ENCODE measurements at places on chromosomes 3 and 15.

GRCh38 chr15:90227816-90228772 is 5.6 kb downstream of the CIB1 start:
- no peak for DNase-seq

- no peak for DNase-seq
Measured at GRCh38 chr3:120416868-120417267, 33.9 kb downstream of the FSTL1 start.

DNA sequence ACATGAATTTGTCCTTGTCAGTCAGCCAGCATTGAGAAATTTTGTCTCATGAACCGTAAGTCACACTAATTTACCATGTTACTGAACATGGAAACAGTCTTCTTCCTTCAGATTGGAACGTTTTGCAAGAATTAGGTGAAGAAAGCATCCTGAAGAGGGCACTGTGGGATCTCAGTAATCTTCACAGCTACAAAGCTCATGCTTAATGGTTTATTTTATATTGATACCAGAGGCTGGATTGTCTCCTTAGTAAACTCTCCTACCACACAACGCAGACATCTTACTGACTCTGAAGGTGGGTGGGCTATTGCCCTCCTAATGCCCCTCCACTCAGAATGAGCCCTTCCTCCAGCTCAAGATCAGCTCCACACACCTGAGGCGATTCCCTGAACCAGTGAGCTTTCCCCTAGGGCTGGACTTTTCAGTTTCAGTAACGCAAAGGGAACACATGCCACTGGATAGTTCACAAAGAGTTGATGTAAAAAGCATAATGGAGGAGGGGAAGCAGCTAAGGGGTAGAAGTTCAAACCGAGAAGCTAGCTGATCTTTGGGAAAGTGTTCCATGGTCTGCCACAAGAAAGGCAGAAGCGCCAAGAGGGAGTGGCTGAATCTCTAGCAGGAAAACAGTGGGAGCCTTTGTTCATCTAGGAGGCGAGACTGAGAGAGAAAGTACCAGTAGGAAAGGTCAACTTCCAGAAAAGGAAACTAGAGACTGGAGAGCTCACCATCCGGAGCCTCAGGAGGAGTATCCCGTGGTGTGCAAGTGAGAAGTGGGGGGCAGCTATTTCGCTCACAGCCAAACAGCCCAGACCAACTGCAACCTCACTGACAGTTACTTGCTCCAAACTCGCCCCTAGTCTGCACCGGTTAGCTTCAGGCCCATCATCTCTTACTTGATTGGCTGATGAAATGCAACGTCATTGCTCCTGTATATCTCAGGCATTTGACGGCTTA is at the start of gene SLC9C1:
Gene SLC9C1, minus strand, starts transcription at position 849 of the 954 bp plus-strand sequence. CDS start 7,425 bp downstream, outside the sequence.
- peak; percentile 21 for DNase-seq

DNA sequence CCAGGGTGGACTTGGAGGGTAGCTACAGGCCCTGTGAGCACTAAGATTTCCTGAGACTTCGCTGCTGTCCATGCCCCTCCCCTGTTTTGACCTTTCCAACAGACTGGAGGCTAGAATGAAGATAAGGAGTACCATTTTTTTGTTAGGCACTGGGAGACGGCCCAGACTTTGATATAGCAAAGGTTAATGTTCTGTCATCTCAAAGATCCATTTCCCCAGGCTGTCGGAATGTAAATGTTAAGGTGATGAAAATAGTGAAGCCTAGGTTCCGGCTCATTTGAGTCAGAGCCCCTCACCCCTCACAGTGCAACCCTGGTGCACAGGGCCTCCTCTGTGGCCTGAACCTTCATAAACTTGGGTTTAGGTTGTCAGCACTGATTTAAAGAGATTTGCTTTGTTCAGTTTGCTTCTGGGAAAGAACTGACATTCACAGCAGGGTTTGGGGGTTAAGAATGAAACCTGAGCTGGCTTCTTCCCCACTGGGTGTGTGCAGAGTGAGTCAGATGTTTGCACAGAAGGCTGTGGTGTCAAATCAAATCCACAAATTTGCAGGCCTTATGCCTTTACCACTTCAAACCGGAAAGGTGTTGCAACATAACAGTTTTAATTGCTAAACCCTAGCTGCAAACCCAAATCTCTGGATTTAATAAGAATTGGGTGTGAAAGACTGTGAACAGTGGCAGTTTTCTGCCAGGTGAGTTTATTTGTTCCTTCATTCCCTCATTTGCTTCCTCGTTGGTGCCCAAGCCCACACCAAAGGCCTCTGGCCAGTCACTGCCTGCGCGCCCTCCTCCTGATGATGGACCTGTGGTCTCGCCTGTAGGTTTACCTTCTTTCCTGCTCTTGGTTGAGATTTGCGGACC is 20.6 kb upstream of the KCTD6 start:
- no peak for DNase-seq

DNA sequence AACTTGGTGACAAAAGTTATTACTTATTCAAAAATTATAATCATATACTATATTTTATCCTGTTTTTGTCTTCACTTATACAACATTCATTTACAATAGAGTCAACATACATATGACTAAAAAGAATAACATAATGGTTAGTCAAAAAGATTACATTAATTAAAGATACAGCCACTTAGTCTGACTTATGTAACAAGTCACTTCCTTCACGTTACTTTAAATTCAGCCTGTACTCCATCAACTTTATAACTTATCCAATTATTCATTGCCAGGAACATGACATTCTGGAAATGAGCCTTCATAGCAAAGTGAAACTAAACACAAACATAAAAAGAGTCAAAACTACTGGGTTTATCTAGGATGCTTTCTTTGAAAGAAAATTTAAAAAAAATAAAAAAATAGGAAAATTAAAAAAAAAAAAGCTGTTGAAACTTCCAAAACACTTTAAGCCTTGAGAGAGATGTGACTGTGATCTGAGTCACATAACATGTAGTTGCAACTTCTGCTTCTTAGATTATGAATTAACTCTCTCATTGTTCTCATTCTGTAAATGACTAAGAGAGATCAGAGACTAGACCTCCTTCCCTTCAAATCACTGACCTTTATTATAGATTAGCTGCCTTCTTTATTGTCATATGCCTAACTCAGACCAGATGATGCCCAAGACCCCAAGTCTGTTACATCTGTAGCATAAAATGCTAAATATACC is 107.8 kb downstream of the MYRIP start:
- no peak for DNase-seq

- DNase-seq, result no peak
Measured at GRCh38 chr3:55868347-55868746, 381.2 kb upstream of the WNT5A start.

GRCh38 chr15:37876900-37877299 is 57.5 kb upstream of the TMCO5A start:
- no peak for DNase-seq

DNA sequence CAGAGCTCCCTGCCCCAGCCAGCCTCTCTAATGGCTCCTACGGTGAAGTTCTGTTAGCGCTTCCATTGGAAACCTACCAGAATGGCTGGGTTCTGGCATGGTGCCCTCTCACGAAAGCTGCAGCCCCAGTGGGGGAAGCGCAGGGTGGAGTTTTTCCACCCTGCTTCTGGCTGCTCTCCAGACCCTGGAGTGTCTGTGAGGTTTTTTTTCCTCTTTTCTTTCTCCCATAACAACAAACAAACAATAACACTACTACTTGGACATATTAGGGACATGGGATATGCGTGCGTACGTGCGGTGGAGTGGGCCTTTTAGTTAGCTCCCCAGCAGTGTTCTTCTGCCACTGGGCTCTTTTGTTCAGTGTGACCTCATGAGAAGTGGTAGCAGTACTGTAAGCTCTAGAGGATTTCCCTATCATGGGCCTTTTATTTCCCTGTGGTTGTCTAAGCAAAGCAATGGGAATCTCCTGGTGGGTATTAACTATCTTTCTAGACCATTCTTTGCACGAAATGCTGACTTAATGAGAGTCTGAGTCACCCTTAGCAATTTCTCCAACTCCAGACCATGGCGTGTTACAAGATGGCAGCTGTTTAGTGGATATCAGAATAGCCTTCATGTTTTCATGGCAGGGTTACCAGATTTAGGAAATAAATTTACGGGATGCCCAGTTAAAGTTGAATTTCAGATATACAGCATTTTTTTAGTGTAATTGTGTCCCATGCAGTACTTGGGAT is 161.9 kb downstream of the FNDC3B start:
- DNase-seq, result no peak

DNA sequence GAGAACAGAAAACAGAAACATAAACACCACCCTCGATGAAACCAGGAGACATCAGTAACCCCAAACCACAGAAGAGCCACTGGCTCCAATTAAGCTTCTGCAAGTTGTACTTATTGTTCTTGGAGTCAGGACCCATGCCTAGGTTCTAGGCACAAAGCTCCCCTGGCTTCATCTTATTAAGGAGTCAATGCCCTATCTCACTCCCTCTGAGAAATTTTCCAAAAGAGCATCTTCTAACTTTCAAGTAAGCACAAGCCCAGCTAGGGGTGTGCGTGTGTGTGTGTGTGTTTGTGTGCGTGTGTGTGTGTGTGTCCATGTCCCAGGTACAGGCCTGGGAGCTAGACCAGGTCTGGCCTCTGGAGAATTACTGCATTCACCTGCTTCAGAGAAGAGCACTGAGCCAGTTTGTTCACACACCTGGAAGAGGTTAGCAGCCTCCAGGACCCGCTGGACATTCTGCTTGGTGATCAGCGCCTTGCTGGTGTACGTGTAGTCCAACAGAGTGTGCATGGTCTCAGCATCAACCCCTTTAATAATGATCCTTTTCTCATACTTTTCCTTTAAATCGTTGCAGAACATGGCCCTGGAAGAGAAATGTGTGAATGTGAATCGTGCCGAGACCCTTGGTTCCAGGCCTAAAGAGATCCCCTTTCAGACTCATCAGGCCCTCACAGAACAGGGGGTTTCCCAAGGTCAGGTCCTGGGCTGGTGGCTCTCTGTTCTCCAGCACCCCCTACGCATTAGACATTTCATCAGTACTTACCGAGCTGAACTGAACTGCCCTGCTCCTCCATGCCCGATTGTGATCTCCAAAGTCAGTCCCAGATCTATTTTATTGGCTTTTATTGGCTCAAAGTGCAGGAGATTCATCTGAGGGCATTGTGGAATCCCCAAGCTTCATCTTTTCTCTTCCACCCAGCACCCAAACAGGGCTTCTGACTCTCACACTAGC is 27.8 kb downstream of the KLHL6 start:
- no peak for DNase-seq

DNA sequence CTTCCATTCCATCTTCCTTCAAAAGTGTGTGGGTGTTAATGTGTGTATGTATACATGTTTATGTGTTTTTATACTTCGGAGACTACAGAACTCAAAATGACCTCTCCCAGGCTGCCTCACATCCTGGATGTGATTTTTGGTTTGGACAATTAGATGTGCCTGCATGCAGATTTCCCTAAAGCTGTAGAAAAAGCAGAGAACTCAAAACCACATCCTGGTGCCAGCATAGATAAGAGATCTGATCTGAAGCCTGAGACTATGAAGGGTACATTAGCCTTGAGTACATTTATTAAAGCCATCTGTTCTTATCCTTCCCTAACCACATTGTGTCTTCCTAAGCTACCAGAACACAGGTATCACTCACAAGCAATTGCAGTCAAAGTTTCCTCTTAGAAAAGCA is 319.4 kb upstream of the RASGRP1 start:
- DNase-seq, result no peak

DNA sequence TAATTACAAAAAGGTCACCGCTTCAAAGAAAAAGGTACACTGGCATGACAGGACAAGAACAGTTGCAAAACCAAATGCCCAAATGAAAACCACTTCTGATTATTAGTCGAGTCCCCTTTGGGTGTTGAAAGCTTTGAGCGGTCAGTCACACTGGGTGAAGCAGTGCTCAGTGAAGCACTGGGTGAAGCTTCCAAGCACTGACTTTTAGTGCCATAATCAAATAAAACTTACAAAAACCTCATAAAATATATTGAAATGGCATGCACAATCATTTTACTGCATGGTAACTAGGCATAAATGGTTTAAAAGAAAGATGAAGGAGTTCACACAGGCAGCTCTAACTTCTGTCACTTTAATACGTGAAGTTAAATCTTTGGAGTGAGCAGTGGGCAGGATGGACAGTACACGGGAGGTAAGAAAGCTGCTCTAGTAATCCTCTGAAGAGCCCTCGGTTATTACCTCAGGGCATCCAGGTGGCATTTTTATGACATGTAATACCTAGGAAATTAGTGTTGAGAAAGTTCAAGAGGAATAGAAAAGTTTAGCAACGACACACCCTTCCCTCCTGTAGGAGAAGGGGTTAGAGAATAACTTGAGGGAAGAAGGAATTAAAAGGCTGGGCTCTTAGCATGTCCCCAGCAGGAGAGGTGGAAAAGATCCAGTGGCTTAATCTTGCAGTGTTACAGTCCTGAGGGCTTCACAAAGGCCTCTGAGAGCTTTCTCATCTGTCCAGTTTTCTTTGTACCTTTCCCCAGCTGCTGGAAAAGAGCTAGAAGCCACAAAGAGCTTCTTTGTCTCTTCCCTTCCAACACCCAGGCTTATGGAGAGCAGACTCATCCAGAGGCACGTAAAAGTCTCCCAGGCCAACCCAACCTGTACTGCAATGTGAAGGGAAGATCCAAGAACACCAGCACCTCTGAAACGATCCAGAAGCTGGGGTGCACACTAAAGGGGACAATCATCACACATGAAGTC is 64.9 kb upstream of the MYO5C start:
- no peak for DNase-seq

DNA sequence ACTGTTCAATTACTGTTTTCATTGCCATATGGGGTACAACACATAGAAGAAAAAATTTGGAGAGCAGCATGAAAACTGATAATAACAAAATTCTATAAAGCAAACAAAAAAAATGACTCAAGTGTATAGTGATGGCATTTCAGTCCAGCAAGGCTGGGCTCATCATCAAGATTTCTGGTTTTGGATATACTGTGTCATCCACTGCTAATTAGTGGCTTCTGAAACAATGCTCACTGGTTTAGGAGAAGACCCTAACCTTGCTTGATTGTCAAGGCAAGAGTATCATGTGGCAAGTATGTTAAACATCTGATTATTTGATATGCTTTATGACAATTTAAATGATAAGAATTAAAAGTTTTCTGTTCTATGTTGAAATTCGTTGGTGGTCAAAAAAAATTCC is 96.9 kb downstream of the RFX7 start:
- DNase-seq, result no peak

DNA sequence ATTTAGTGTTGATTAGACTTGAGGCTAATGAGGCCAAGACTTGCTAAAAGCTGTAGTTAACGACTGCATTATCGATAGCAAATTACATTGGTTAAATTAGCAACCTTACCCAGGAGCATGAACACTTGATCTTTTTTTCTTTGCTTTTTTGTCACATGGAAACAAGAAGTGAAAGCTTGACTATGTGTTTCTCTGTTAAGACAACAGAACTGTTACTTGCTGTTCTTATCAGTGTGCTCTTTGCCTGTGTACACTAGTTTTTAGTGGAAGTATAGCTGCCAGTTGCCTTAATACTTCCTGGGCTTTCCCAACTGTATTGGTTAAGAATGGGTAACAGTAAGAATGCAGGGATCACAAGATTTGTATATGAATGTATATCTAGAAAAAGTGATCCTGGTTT is 625.5 kb downstream of the NAALADL2 start:
- no peak for DNase-seq

- DNase-seq, result no peak
Measured at GRCh38 chr3:29409409-29409808, 128.5 kb downstream of the RBMS3 start.

GRCh38 chr3:109806929-109807328 is 469.6 kb upstream of the DPPA4 start:
- no peak for DNase-seq

GRCh38 chr15:62618432-62618831 is 424.1 kb upstream of the TPM1 start:
- no peak for DNase-seq

Data from D721Med (cell line).